ENCODE measurements at places on chromosomes 7 and 10. TPM values are rescaled to one million over a fixed set of nuclear protein-coding genes. Genes with fewer than 3 reads are reported as not detected.

- DNase-seq = peak; percentile 34
Measured at GRCh38 chr10:131579251-131580071, 267.9 kb upstream of the TCERG1L start.

Gene KAZALD1
- 0.78 TPM for total RNA-seq

Gene SPDYE9
- not detected for total RNA-seq

- DNase-seq = no peak
Measured at GRCh38 chr7:129740574-129741410, 129.3 kb downstream of the NRF1 start.

- DNase-seq = no peak
Measured at GRCh38 chr10:102985811-102986210, 67.7 kb downstream of the CNNM2 start.

Gene MICU1
- total RNA-seq = 41.8 TPM

Gene NOM1
- 7.2 TPM for total RNA-seq

Gene SRGN
- 29.1 TPM for total RNA-seq

GRCh38 chr10:127813290-127813689 is 76.3 kb downstream of the FOXI2 start:
- no peak for DNase-seq

Measured in left lobe of liver (tissue), 2 donors.